ENCODE measurements at places on chromosomes 3 and 15.

DNA sequence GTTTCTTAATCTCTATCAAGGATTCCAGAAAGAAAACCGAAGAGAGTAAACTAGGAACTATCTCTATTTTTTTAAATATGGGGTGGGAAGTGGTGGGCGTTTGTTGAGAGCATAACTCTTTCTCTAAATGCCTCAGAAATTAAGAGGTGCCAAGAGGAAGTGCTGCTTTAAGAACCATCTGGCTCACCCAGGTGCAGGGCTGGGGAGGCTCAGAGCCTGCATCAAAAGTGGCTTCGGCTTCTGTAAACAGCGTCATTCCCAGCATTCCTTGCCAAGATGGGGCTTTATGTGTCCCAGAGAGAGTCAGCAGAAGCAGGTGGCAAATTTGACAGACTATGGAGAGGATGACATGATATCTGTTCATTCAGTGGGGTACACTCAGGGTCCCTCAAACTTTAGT lies 123.3 kb upstream of the BFSP2 start:
- no peak for DNase-seq

DNA sequence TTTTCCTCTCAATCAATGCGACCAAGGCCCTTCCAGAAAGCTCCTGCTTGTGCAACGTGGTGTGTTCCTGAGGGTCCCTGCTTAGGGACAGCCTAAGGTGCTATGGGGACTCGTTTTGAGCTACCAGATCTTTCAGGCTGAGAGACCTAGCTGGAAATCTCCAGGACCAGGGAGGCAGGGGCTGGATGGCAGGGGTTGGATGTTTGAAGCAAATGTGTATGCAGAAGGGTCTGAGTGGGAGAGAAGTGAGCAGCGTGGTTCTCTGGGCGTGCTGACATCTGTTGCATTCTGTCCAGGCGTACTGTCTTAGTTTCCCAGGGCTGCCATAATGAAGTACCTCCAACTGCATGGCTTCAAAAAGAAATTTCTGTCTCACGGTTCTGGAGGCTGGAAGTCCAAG lies 31.7 kb upstream of the SLCO2A1 start:
- no peak for DNase-seq

GRCh38 chr3:189898559-189899153 lies 222.0 kb downstream of the P3H2 start:
- no peak for DNase-seq

GRCh38 chr3:112984485-112984884 lies 6.3 kb upstream of the GTPBP8 start:
- no peak for DNase-seq

- peak; percentile 48 for DNase-seq
These were observed 108.9 kb downstream of the FBLN2 start for GRCh38 chr3:13657660-13658435.

DNA sequence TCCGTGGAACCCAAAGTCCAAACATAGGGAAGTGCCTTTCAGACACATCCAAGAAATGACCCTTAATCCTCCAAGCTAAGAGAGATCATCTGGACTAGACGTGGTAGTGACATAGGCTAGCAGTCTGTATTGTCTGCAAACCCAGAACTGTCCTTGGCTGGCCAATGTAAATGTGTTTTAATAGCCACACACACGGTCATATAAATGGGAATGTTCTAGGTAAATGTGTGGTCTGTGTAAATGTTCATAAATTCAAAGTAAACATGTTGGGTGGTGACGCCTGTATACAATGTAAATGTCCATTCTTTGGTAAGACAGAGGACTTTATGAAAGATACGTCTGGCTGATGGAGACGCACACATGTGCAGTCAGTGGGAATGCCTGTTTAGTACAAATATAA lies 16.3 kb upstream of the LINGO1 start:
- no peak for DNase-seq

GRCh38 chr3:117253636-117254035 lies 544.1 kb downstream of the TUSC7 start:
- peak; percentile 13 for DNase-seq

- DNase-seq: no peak
These were observed 12.0 kb upstream of the DAPK2 start for GRCh38 chr15:64058279-64058678.

- no peak for DNase-seq
These were observed 115.2 kb downstream of the CLASP2 start for GRCh38 chr3:33602829-33603228.

DNA sequence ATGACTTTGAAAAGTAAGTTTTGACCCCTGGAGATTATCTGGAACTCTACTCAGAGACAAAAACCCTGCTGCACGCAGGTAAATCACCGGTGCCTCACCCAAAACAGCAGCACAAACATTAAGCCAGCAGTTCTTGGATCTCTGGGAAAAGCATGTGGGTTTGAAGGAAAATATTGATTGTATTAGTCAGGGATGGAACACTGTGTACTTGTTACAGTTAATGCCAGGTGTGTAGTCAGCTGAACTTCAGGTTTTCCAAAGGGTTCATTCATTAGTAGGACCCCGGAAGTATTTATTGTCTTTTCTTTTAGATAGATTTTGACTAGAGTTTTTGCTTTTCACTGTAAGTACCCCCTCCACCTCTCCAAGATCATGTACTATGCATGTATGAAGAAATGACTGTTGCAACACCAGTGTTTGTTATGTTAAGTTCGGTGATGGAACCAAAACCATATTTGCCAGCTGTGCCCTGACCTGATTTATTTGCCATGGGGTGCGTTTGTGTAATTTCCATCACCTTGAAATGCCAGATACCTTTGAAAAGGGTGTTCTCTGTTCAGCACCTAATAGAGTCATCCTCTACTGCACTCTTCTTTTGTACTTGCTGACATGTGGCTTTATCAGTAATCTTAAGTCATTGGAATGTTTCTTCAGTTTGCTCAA lies 14.5 kb downstream of the ARHGEF26 start:
- DNase-seq: no peak

- DNase-seq: no peak
These were observed 1.4 kb downstream of the PCCB start for GRCh38 chr3:136251511-136251910.

- peak; percentile 20 for DNase-seq
These were observed 842 bp downstream of the PCCB start for GRCh38 chr3:136250903-136251460.

DNA sequence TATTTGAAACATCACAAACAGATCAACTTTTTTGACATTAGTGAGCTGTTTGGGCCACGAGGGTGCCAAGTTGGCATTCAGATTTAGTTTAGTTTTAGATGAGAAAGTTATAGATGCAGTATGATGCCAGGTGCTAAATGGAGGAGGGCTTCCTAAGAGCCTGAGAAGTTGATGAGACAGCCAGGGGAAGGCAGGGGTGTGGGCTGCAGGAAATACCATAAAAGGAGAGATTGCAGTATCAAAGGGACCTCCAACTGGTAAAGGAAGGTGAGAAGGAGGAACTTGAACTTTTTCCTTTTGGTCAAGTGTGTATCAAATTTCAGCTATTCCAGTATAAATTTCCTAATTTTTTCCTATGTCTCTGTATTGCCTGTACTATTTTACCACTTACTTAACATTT lies 2.0 kb upstream of the TNIK start:
- DNase-seq: peak; percentile 87

DNA sequence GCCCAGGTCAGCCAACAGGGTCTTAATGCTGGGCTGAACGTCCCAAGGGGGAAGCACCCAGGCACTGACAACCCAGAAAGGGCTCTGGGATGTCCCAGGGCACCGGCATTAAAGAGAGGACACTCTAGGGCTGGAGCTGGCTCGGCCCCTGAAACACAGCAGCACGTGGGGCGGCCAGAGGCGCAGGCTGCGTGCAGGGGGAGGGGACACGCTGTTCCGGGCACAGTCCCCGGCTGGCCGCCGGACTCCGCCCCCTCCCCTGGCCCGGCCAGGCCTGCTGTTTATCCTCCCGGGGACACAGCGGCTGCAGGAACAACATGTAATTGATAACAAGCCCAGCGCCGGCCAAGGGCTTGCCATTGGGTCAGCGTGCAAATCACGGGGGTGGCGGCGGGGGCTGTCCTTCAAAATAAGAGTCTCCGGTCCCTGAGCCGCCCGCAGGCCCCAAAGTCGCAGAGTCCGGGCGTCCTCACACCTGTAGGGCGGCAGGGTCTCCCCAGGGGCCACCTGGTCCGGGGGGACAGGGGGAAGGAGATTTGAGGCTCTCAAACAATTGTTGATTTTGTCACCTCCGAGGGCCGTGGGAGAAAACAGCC lies 1.3 kb downstream of the KLF15 start:
- peak; percentile 95 for DNase-seq

DNA sequence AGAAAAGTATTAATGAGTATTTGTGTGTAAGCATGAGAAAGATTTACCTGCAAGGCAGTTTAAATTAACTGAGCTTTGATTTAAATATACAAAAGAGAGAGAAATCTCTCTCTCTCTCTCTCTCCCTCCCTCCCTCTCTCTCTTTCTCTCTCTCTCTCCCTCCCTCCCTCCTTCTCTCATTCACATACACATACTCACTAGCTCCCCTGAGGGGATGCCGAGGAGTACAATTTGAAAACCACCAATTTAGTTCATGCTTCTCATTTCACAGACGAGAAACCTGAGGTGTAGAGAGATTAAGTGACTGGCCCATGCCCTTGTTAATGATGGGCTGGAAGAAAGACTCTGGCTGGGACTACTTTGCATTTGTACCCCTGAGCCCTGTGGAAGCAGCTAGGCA lies 59.4 kb downstream of the MECOM start:
- peak; percentile 49 for DNase-seq

DNA sequence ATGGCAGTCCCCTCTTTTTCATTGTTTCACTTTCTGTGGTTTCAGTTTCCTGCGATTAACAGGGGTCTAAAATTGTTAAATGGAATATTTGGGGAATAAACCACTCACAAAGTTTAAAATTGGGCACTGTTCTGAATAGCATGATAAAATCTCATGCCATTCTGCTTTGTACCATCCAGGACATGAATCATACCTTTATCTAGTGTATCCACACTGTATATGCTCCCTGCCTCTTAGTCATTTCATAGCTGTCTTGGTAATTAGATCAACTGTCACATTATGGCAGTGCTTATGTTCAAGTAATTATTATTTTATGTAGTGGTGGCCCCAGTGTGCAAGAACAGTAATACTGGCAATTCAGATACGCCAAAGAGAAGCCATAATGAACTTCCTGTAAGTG lies 734.5 kb downstream of the ZPLD1 start:
- DNase-seq: no peak

DNA sequence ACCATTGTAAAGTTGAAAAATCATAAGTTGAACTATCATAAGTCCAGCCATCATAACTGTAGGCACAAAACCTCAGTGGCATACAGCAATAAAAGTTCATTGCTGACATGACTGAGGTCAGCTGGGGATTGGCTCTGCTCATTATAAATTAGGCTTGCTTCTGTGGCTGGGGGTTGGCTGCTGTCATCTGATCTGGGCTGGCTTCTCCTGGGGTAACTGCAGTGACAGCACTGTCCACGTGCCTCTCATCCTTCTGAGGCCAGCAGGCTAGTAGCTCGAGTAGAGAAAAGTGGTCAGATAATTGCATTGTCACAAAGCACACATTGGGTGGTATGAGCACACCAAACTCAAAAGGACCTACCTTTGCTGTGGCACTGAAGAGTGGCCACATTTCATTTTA lies 31.3 kb downstream of the CMTM7 start:
- no peak for DNase-seq

GRCh38 chr15:71278989-71279756 lies 163.9 kb downstream of the THSD4 start:
- no peak for DNase-seq

- no peak for DNase-seq
These were observed 47.2 kb upstream of the KY start for GRCh38 chr3:134697830-134698689.

- DNase-seq: no peak
These were observed 23.0 kb upstream of the DNAJC13 start for GRCh38 chr3:132394320-132394719.

DNA sequence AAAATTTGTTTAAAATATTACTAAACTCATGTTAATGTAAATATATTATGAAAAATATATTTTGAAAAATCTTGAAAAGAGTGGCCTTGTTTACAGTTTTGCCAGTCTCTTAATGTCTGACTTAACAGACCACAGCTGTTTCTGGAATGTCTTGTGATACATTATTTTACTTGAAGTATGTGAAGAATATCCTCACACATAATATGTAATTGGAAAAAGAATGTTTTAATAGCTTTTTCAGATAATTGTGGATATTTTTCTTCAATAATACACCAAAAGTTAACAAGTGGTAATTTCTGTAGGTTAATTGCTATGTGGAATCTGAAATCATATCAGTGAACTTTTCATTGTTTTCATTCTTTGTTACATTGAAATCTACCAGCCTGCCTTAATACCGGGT lies 101.3 kb downstream of the UBE2E2 start:
- no peak for DNase-seq

- DNase-seq: no peak
These were observed 28.9 kb downstream of the SH3GL3 start for GRCh38 chr15:83476066-83476465.

DNA sequence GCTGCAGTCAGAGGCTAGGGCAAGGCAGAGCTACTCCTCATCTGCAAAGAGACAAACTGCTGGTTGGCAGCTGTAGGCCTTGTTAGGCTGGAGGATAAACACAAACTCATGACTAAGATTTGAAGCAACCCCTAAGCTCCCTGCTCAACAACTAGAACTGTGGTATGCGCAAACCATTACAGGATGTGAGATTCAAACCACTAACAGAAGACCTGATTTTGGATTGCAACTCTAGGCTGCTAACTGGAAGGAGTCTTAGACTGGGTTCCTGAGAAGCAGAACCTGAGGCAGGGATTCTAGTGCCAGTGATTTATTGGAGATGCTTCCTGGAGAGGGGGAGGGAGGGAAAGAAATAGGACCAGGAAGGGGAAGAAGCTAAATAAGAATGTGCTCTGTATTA lies 22.5 kb downstream of the CCR4 start:
- DNase-seq: no peak

GRCh38 chr3:9770276-9770812 lies 597 bp upstream of the CAMK1 start:
- DNase-seq: no peak

GRCh38 chr15:72195101-72195511 lies 2.5 kb downstream of the GRAMD2A start:
- DNase-seq: peak; percentile 59

DNA sequence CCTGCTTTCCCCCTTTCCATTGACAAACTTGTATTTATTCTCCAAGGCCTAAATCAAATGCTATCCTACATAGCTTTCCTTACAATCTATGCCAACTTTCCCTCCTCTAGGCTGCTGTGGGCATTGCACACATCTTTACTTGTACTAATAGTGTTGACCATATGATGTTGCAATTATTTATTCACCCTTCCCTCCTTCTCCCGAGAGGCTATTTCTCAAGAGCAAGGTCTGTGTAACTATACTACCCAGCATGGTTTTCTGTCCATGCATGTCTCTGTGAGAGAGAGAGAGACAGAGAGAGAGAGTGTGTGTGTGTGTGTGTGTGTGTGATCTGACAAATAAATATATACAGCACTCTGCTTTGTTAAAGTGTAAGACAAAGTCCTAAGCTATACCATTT lies 63.8 kb downstream of the GTPBP8 start:
- no peak for DNase-seq
